ENCODE measurements at places on chromosomes 7 and 10.
A peak's percentile ranks its signal among the peaks of the same experiment; 100 is the strongest.

- DNase-seq: peak; percentile 62
Observed at GRCh38 chr10:14604181-14605142, 170.2 kb downstream of the FAM107B start.

DNA sequence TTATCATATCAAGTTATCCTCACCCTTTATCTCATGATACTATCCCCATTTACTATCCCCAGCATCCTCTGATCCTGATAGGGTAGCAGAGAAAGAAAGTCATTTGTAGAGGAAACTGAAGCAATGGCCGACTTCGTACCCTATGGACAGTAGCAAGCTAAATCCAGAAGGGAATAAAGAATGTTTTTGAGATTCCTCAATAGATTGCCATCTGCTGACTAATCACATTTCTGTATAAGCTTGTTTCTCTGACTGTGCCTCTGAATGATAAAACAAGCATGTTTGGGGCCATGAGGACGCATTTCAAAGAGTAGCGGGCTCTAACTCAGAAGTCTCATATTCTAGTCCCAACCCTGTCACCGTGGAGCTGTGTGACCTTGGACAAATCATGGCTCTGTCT, 13.2 kb upstream of the FAM107B start:
- no peak for DNase-seq

- DNase-seq: peak; percentile 66
Observed at GRCh38 chr7:134686786-134687185, 40.1 kb downstream of the BPGM start.

GRCh38 chr10:3838460-3839437, 53.7 kb upstream of the KLF6 start:
- DNase-seq: no peak

GRCh38 chr7:69663911-69664832, 65.9 kb downstream of the AUTS2 start:
- DNase-seq: no peak

- DNase-seq: no peak
Observed at GRCh38 chr7:78605119-78605518, 806.5 kb downstream of the PHTF2 start.

GRCh38 chr7:73963252-73963822, 64.6 kb upstream of the ELN start:
- no peak for DNase-seq

DNA sequence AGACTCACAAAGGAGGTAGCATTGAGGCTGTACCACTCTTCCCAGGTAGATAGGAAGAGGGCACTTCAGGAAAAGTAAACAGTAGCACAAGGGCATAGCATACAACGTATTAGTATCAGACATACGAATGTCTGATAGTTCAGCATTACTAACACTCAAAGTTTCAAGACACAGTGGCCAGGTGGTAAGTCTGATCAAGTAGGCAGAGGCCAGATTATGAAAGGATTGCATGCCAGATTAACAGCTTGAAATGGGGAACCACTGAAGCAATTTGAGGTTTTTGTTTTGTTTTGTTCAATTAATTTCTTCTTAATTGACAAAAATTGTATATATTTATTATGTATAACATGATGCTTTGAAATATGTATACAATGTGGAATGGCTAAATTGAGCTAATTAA, 45.7 kb upstream of the IL6 start:
- no peak for DNase-seq
